ENCODE measurements at places on chromosomes 7 and 10. TPM values are rescaled to one million over a fixed set of nuclear protein-coding genes. Genes with fewer than 3 reads are reported as not detected.

VWA2 gene
- not detected for total RNA-seq

HMX2 gene
- 19.8 TPM for total RNA-seq

SLC26A4 gene
- not detected for total RNA-seq

DHTKD1 gene
- 33.9 TPM for total RNA-seq

PRF1 gene
- 1.5 TPM for total RNA-seq

MBLAC1 gene
- total RNA-seq, result 2.7 TPM

EGR2 gene
- 28.2 TPM for total RNA-seq

LRRTM3 gene
- total RNA-seq, result not detected

DNA sequence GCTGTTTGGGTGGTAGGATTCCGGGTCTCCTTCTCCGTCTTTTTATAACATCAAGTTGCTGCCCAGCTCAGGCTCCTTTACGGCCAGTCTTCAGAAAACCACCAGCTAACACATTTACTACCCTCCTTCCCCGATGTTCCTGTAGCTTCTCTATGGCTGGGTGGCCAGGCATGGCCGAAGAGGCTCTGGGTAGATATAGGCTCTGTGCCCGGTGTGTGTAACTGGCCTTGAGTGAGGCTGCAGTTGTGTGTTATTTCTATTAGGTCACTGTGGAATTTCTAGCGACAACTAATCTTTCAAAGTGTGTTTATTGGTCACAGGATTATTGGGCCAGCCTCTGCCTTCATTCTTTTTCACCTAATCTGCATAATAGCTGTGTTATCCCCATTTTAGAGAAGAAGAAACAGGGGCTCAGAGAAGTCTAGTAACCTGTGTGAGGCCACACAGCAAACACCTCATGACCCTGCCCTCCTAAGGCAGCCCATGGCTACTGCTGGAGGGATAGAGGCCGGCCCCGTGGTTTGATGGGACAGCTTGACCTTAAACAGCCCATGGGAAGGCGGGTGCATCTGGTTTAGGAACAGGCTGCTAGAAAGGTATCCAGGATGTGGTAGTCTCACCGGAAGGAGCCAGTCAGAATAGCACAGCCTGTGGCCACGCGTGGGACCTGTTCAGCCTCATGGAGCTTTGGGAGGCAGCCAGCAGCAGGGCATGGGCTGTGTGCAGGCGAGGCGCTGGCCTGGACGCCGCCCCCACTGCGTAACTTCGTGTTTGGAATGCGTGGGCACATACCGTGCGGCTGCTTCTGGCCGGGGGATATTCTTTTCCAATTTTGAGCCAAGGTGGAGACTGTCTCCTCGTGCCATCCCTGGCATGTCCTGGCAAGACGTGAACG is 29.7 kb downstream of the HTRA1 start:
- no peak overlapping the region for H3K4me3 ChIP-seq
- no peaks in the 10 kb centered on the region for H3K36me3 ChIP-seq
- no peak for DNase-seq

GRCh38 chr7:74572301-74572979 is 85.1 kb upstream of the GTF2I start:
- H3K27ac ChIP-seq, result no peak overlapping the region
- no peaks in the 10 kb centered on the region for H3K27me3 ChIP-seq
- no peaks in the 10 kb centered on the region for H3K36me3 ChIP-seq
- H3K4me1 ChIP-seq, result no peaks in the 10 kb centered on the region
- no peak for DNase-seq
- no peak overlapping the region for H3K4me3 ChIP-seq

DNA sequence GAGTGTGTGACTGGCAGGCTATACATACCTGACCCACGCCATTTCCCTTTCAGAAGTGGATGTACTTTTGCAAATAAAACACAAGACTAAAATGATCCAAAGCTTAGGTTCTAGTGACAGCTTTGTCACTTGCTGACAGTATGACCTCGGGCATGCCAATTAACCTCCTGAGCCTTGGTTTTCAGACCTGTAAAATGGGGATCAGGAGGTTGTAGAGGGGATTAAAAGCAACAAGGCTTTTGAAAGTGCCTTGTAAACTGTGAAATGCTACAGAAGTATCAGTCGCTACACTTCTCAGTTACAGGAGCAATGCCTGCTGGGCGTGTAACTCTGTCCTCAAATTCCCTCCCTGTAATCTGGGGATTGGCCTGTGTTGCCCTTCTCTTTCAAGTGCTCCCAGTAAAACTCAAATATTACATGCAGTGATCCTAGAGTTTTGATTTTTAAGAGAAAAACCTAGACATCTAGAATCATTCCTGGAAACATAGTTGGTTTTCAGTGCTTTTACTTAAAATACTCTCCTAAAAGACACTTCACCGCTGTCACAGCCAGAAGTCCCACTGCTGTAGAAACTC is 8.8 kb upstream of the GRB10 start:
- H3K4me1 ChIP-seq, result no peaks in the 10 kb centered on the region
- H3K27ac ChIP-seq, result no peak overlapping the region
- no peak overlapping the region for H3K4me3 ChIP-seq
- H3K36me3 ChIP-seq, result no peaks in the 10 kb centered on the region

GRCh38 chr7:24932815-24933214 is 47.2 kb downstream of the OSBPL3 start:
- peak overlapping the region; percentile 30 for H3K4me3 ChIP-seq
- H3K4me1 ChIP-seq, result peaks cover 38% of the 10 kb centered on the region
- H3K27me3 ChIP-seq, result no peaks in the 10 kb centered on the region
- H3K36me3 ChIP-seq, result no peaks in the 10 kb centered on the region
- DNase-seq, result no peak
- peak overlapping the region; percentile 16 for H3K27ac ChIP-seq

- H3K36me3 ChIP-seq, result no peaks in the 10 kb centered on the region
- H3K27ac ChIP-seq, result no peak overlapping the region
- no peaks in the 10 kb centered on the region for H3K27me3 ChIP-seq
- no peak overlapping the region for H3K4me3 ChIP-seq
- H3K4me1 ChIP-seq, result no peaks in the 10 kb centered on the region
Measured at GRCh38 chr7:151289891-151290290, 41.4 kb upstream of the SMARCD3 start.

DNA sequence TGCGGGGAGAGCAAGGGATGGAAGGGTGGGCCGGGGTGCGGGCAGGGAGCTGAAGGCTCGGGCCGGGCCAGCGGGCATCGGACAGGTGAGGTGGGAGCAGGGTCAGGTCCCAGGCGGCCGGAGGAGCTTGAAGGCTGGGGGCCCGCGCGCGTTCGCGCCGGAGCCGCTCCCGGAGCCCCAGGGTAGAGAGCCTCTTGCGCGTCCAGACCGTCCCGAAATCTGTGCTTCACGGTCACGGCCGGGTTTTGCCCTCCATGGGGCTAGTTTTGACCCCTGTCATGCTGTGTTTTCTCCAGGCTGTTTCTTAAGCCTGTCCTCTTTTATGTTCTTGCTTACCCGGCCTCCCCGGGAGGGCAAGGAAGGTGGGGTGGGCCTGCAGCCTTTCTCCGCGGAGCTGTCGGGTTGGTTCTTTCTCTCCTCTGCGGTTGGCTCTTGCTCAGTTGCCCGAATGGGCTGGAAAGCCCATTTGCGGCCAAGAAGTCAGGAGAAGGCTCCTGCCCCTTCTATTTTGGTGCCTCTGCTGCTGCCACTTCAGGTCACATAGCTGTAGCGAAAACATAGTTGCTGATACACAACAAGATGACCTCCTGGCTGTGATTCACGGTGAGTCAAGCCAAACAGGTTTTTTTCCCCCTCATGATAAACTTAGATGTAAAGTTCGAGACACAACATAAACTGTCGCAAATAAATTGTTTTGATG is 650 bp downstream of the UBE2D1 start:
- peak overlapping the region; percentile 95 for H3K4me3 ChIP-seq
- H3K27me3 ChIP-seq, result peaks cover 3% of the 10 kb centered on the region
- H3K4me1 ChIP-seq, result peaks cover under 1% of the 10 kb centered on the region
- H3K36me3 ChIP-seq, result no peaks in the 10 kb centered on the region
- peak overlapping the region; percentile 58 for H3K27ac ChIP-seq

DNA sequence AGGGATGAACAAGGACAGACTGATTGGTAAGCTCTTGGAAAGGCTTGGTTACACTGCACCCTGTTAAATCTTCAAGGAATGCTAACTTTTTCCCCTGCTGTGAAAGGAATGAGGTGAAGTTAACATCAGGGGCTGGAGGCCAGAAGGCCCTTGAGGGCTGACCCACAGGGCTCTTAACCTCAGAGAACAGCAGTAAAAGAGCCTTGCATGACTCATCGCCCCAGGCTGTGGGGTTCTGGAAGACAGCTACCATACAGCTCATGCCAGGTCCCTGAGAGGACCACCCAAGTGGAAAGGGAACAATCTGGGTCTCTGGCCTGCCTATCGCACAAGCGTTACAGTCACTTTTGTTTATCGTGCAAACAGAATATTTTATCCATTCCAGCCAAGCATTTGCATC is 54.4 kb downstream of the CYP2C9 start:
- H3K27me3 ChIP-seq, result no peaks in the 10 kb centered on the region
- H3K36me3 ChIP-seq, result no peaks in the 10 kb centered on the region
- no peak overlapping the region for H3K27ac ChIP-seq
- no peaks in the 10 kb centered on the region for H3K4me1 ChIP-seq

DNA sequence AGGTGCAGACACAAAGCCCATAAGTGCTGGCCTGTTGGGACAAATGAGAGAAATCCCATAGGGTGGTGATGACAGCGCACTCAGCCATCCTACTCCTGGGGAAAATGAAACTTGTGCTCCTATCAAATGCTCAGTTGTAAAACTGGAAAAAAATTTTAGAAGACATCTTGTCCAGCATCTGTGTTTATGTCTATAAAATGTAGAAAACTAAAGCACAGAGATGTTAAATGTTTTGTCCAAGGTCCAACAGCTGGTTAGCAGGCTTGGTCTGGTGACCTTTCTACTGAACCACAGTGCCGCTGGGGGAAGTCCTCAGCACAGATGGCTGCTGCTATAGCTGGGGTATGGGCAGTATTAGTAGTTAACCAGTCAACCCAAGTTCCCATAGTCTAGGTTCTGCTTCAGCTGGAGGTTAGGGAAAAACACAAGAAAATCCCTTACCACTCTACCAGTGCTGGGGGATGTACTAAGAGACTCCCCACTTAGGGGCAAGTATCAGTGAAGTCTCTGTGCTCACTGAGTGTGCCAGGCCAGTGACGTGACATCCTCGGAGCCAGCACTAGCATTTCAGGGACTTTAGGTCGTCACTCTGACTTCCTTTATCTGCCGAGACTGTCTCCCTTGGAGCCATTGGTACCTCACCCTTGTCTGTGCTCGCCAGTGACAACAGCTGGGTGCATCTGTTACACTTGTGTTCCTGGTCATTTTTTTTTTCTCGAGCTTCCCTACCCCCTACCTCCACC is 1.9 kb downstream of the TSPAN33 start:
- peak; percentile 88 for DNase-seq
- no peaks in the 10 kb centered on the region for H3K36me3 ChIP-seq
- H3K27ac ChIP-seq, result peak overlapping the region; percentile 92
- H3K4me1 ChIP-seq, result peaks cover 38% of the 10 kb centered on the region
- H3K27me3 ChIP-seq, result no peaks in the 10 kb centered on the region
- peak overlapping the region; percentile 97 for H3K4me3 ChIP-seq

DNA sequence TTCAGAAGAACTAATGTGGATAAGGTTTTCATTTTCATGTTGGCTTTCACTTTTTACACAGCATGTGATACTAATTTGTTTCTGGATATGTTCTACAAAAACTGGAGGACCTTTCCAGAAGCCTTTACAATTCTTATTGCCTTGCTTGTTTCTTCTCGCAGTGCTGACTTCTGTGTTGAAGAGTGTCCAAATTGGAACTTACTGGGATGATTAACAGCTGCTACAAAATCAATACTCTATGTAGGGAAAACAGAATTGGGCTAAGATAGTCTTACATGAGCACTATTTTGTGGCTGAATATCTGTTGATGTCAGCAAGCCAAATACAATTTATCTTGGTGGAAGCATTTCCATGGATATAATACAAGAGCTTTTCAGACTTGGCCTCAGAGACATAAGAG is 351.2 kb downstream of the DGKB start:
- H3K4me3 ChIP-seq, result no peak overlapping the region
- H3K27me3 ChIP-seq, result no peaks in the 10 kb centered on the region

DNA sequence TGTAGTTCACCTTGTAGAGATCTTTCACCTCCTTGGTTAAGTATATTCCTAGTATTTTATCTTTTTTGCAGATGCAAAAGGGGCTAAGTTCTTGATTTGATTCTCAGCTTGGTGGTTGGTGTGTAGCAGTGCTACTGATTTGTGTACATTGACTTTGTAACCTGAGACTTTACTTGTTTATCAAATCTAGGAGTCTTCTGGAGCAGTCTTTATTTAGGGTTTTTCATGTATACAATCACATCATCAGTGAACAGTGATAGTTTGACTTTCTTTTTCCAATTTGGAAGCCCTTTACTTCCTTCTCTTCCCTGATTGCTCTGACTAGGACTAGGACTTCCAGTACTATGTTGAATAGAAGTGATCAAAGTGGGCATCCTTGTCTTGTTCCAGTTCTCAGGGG is 33.8 kb downstream of the GPR22 start:
- H3K4me3 ChIP-seq, result no peak overlapping the region
- no peak overlapping the region for H3K27ac ChIP-seq
- H3K27me3 ChIP-seq, result no peaks in the 10 kb centered on the region
- no peaks in the 10 kb centered on the region for H3K36me3 ChIP-seq
- no peaks in the 10 kb centered on the region for H3K4me1 ChIP-seq
- no peak for DNase-seq

DNA sequence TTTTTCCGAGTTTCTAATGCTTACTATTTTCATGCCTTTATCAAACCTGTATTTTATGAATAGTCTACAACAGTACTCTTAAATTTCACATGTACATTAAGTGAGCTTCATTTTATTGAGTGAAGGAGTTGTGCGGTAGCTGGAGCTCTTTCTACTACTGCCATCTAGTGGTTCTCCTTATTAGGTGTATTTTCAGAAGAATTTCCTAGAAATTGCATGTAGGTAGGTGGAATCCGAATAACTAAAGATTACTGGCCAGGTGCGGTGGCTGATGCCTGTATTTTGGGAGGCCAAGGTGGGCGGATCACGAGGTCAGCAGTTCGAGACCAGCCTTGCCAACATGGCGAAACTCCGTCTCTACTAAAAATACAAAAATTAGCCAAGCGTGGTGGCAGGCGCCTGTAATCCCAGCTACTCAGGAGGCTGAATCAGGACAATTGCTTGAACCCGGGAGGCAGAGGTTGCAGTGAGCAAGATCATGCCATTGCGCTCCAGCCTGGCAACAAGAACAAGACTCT is 38.3 kb downstream of the LRRC72 start:
- H3K27me3 ChIP-seq, result no peaks in the 10 kb centered on the region
- H3K4me1 ChIP-seq, result no peaks in the 10 kb centered on the region
- no peak overlapping the region for H3K4me3 ChIP-seq

DNA sequence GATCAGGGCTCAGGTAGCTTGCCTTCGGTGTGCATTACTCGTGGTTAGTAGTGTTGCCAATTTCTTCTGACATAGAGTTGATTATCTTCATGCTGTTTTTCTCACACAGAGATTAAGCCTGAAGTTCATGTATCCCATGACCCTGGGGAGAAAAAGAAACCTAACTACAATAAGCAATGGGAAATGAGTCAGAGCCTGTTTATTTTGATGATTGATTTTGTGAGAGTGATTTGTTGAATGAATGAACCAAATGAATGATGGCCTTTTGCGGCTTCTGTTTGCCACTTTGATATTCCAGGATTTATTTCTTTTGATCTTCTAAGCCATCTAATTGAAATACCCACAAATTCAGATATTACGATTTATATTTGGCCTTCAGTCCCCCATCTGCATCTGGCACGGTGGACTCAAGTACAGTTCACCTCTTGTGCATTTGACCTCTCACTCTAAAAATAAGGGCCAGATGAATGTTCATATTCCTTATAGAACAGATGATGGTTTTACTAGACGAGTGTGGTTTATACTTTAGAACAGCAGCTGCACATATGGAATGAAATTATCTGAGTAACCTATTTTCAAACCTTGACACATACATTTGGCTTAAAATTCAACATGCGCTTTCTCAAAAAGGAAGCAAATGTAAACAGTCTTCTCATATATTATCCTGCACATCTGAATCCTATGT is 110.7 kb downstream of the PLCE1 start:
- no peaks in the 10 kb centered on the region for H3K4me1 ChIP-seq
- no peaks in the 10 kb centered on the region for H3K27me3 ChIP-seq
- no peak overlapping the region for H3K27ac ChIP-seq
- H3K4me3 ChIP-seq, result no peak overlapping the region
- H3K36me3 ChIP-seq, result no peaks in the 10 kb centered on the region
- no peak for DNase-seq
